ENCODE measurements at places on chromosomes 6 and 20. TPM values are rescaled to one million over a fixed set of nuclear protein-coding genes. Genes with fewer than 3 reads are reported as not detected.

Gene TRIM31
- polyA plus RNA-seq = 1.2 TPM

Gene RNF39
- polyA plus RNA-seq = 0.12 TPM

Gene SESN1
- polyA plus RNA-seq = 61.6 TPM

Gene ALDH8A1
- 0.36 TPM for polyA plus RNA-seq

Gene HCK
- polyA plus RNA-seq = 26.2 TPM

Gene RBM24
- polyA plus RNA-seq = 0.38 TPM

Gene TINAG
- polyA plus RNA-seq = not detected

Gene SLPI
- 77.8 TPM for polyA plus RNA-seq

Gene C6orf52
- polyA plus RNA-seq = 2.5 TPM

Gene PRKN
- 0.41 TPM for polyA plus RNA-seq

Gene TMC2
- polyA plus RNA-seq = 0.45 TPM

Gene PGC
- polyA plus RNA-seq = 7.5 TPM

Gene ATXN1
- 7.2 TPM for polyA plus RNA-seq
